ENCODE measurements at places on chromosomes 11 and 22.
A peak's percentile ranks its signal among the peaks of the same experiment; 100 is the strongest.

DNA sequence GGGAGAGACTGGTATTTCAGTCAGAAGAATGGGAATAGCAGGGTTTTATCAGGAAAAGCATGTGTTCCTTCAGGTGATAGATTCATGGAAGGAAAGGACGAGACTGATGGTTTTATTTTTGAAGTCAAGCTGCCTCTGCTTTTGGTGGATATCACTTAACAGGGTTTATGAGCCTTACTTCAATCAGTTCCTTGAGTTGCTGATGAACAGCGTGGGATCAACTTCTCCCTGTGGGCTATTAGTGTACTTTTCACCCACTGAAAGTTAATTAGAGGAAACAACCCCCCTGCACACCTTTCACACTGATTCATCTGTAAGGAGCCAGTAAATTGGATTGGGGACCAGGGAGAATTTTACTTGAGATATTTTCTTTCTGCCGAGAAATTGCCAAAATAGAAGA is 479.0 kb downstream of the NELL1 start:
- DNase-seq: no peak

DNA sequence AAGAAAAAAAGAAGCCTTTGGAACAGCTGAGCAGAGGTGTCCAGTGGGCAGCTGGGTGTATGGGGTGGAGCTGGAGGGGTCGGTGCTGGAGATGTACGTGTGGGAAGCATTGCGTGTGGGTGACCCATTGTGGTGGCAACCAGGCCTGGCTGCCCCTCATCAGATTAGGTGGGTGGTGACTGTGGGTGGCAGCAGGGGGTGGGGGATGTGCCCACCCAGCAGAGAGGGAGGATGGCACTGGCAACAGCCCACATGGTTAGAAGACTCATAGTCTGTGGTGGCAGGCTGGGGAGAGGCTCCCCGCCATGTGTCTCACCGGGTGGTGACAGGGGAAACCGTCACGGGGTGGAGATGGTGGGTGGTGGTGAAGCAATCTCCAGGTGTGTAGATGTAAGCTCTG is 27.6 kb downstream of the TP53I11 start:
- DNase-seq: no peak

DNA sequence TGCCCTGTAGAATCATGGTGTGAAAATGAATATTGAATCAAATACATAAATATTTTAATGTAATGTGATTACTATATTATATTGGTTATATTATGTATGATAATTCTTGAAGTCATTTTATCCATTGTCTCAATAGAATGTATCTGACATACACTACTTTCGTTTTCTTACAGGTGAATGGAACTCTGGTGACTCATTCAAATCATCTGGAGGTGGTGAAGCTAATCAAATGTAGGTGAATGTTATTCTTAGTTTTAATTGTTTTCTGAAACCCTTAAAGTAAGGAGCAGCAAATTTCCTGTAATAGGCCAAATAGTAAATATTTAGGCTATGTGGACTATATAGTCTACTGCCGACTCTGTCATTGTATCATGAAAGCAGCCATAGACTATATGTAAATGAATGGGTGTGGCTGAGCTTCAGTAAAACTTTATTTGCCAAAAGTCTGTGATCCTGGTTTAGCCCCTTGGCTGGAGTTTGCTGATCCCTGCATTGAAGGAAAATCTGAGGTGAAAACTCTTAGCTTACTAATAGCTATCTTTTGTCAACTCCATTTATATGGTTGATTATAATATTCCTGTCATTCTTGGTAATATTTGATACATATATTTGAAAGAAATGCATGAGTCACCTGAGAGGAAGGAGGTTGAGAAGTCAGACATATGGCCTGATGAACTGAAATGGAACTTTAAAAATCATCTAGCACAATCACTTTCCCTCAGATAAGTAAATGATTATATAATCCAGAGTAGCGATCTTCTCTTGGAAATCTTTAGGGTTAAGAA is 87.2 kb upstream of the GRIK4 start:
- DNase-seq: no peak

DNA sequence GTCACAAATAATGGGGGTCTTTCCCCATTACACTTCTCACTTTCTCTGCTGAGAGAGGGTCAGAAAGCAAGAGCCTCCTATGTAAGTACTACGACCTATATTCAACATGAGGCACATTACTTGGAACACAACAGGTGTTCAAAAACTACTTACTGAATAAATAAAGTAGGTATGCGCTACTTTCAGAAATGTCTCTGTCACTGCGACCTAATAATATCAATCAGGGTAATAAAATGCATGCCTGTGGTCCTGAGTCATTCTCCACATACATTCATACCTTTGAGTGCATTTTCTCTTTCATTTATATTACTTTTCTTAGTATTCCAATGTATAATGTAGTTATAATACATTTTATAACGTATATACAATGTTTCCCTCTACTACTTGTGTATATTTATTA is 838.9 kb downstream of the DLG2 start:
- no peak for DNase-seq

GRCh38 chr11:65850217-65851082 is 7.5 kb downstream of the CFL1 start:
- DNase-seq: no peak

GRCh38 chr11:128733440-128734102 is 39.7 kb downstream of the FLI1 start:
- DNase-seq: peak; percentile 71

DNA sequence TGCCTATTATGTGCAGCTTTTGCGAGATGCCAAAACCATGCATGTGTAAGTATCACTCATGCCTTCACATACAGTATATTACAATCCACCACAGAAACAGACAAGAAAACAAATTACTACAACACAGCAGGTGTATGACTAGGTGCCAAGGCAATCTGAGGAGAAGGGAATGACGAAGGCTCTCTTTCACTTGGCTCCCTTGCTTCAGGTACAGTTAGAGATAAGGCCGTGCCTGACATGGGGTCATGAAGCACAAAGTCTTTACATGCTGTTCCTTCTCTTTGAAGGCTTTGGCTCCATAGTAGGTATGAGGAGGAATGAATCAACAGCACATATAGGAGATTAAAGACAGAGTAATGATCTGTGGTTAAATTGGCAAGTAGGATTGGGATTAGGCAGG is 65.2 kb upstream of the FSHB start:
- DNase-seq: no peak

DNA sequence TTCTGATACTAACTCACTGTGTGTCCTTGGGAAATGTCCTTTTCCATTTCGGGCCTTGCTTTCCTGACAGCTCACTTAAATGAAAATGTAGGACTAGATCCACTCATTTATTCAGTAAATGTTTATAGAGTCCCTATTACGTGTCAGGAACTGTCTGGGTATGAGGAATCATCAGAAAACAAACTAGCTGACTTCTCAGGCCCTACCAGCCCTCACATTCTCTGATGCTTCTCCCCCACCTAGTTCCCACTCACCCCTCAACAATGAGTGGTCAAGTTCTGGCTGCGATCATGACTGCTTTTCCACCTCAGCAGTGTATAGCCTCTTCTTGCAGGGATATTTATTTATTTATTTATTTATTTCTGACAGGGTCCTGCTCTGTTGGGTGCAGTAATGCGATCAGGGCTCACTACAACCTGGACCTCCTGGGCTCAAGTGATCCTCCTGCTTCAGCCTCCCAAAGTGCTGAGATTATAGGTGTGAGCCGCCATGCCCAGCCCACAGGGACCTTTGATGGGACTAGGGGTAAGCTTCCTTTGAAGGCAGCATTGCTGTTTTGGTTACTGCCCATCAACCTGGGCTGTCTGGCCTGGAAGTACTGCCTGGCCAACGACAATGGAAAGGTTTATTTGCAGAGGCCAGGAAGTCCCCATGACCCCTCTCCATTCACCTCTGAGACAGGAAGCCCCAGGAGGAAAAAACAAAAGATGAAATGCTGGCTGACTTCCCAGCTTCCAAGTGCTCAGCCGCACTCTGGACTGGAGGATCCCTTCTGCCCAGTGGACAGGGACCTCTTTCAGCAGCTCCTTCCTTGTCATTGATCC is 33.1 kb upstream of the POLD3 start:
- no peak for DNase-seq

DNA sequence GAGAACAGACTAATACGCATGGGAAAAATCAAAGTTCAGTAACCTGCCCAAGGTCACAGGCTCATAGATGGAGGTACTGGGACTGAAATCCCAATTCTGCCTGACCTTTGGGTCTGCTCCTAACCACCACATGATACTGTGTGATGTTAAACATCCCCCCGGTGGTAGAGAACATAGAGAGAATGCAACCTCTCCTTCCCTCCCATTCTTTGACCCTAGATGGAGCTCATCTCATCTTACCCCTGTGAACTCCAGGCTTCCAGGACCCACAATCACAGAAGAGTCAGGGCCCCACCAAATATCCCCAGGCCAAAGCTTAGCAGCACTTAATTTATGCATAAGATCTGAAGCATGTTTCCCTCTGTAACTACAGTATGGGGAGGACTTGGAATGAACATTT is 198.5 kb downstream of the MYO18B start:
- no peak for DNase-seq

DNA sequence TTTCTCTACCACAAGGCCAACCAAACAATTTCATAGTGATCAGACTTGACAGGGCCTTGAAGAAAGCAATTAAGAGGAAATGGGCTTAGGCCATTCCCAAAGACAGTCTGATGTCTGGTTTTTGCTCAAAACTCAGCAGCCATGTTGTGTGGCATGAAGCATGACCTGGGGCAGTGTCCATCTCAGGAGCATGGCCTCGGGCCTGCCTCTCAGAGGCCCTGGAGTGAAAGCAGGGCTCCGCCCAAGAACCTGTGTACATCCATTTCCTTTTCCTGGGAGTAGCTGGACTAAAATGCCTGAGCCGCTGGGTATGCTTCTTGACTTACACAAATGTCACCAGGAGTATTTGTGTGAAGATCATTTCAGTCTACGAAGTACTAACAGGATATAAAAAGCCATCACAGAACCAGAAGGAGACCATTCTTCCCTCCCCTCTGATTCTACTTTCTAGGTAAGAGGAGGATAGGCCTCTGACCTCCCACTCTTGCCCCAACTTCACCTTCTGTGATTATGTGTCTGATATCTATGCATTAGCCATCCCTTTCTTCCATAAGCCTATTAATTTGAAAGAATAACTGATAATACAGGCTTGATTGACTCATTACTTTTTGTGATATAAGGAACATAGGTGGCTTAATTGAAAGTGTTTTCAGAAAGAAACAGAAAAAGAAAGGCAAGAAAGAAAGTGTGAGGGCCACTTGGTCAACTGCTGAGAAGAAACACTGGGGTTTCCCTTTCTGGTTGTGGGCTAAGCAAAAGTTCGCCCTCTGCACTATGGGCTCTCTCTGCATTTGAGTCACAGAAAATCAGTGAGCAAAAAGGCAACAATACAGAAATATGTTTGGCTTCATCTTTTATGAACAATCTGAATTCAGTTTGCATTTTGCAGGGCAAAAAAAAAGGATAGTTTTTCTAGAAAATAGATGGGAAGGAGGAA is 188.6 kb upstream of the MTMR2 start:
- DNase-seq: no peak

GRCh38 chr11:129705933-129706332 is 109.7 kb upstream of the TMEM45B start:
- no peak for DNase-seq

DNA sequence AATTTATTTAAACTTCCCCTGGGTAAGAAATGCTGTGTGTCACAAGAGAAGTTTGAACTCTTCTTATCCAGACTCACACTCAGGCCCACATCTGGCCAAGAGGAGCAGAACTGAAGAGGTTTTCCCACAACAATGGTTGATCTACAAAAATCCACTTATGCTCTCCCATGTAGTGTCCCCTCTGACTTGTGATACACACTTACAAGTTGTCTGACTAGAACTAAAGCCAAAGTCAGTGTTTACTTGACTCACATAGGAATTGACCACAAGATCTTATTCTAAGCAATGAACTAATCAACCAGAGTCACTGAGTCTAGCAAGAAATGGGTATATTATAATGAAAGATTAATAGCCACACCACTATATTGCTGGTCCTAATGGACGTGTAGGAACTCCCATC is 133.0 kb downstream of the ATG16L2 start:
- DNase-seq: no peak

DNA sequence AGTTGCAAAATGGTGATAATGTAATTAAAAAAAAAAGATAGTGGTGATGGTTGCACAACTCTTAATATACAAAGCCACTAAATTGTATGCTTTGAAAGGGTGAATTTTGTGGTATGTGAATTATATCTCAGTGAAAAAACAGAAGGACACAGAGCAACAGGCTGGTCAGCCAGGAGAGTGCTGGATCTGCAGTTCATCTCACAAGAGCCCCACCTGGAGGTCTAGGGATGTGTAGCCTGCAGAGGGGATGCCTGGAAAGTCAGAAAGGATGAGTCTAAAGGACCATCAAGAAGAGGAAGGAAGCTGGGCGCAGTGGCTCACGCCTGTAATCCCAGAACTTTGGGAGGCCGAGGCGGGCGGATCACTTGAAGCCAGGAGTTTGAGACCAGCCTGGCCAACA is 9.0 kb downstream of the POLR3H start:
- DNase-seq: no peak

GRCh38 chr11:132257871-132258270 is 887.5 kb downstream of the NTM start:
- no peak for DNase-seq

DNA sequence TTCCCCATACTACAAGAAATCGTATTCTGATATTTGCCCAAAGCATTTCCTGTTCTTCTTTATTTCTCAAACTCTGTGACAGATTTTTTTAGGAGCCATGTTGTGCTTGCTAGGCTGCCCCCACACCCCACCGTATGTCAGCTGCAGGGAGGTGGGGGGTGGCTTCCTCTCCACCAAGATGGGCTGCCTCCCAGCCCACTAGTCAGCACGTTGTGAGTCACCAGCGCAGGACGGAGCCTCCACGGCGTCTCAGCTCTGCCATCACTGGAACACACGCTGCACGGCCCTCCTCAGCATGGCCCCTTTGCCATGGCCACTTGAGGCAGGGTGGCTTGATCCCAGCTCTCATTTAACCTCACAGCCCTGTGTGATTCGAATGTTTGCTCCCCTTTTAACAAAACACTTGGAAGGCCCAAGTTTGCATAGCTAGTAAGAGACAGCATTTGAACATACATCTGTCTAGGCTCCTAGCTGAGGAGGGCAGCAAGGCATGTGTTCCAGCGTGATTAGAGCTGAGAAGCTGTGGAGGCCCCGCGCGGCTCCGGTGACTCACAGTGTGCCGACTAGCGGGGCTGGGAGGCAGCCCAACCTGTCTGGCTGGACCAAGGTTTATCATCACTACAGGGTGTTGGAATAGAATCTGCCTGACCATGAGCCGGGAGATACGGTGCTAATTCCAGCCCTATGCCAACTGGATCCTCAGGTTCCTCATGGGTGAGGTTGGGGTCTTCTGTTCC is 180.7 kb upstream of the NCAM1 start:
- DNase-seq: no peak

All from suppressor macrophage (primary cell).